Activated naive CD8-positive, alpha-beta T cell treated with anti-CD3 and anti-CD28 coated beads, Interleukin-2, amount 10 ng/mL, durations not matched to agents 7 days and 5 days (primary cell): ENCODE measurements at places on chromosomes 5 and 9.
A peak's percentile ranks its signal among the peaks of the same experiment; 100 is the strongest.

DNA sequence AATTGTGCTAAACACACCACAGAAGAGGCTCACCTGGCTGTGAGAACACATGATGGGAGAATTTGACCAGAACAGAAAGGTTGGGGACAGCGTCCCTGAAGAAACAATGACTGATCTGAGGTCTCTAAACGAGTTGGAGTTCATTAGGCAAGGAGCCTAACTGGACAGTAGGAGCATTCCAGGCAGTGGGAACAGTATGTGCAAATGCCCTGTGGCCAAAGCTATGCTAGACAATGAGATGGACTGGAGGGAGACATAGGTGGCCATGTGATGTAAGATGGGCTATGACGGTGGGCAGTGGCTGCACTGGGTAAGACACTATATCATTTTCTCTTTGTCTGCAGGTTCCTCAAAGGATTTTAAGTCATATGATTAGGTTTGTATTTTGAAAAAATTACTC lies 95.1 kb upstream of the ARAP3 start:
- no peak for DNase-seq

GRCh38 chr5:167701051-167701450 lies 590.4 kb upstream of the WWC1 start:
- DNase-seq: no peak

- DNase-seq: no peak
These were observed 111.8 kb downstream of the HMHB1 start for GRCh38 chr5:143923634-143924266.

- DNase-seq: no peak
These were observed 188.4 kb downstream of the SNCAIP start for GRCh38 chr5:122500245-122501088.

DNA sequence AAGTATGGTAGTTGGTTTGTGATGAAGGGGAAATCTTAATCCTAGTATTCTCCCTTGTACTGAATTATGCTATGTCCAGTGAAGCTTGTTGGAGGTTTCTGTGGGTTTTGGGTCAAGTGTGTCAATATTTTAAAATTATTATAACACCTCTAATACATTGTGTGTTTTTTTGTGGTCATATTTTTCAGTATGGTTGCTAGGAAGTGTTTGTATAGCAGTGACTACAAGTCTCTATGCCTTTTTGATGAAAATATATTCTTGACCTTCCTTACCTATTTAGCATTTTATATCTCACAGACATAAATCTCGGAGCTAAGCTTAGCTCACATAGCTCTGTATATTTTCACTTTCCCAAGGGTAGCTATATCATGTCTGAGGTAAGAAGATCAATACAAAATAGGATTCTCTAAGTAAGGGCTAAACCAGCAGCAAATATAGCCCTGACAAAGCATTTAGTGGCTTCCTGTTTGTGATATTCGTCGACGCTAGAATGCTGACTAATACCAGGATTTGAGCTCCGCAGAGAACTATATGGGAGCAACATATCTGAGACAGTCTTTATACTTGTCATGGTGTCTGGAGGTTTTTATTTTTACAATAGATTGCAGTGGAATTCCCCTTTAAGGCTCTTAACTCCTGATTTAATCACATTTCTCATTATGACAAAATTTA lies 82.3 kb downstream of the MACIR start:
- DNase-seq: no peak

DNA sequence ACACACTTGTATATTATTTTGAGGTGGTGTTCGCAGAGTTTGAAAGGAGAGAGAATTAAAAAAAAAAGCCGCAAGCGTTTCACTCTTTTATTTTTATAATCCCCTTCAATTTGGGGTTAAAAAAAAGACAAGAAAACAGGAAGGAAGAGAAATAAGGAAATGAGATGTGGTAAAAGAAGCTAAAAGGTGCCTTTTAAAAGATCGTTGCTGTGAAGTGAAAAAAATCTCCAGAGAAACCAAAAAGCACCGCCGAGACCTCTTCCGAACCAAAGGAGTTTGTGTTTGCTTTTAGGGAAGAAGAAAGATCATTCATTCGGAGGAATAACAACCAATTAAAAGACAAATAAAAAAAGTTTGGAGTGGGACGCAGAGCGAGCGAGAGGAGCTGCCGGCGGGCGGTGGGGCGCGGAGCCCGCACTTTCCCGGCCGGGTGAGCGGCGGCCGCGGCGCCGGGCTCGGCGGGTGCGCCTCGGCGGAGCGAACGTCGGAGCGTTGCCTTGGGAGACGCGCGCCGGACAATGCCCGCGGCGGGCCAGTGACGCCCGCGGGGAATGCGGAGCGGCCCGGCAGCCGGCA lies 355 bp downstream of the TLE4 start:
- DNase-seq: peak; percentile 73

- no peak for DNase-seq
These were observed 16.1 kb downstream of the RORB start for GRCh38 chr9:74513221-74513620.

DNA sequence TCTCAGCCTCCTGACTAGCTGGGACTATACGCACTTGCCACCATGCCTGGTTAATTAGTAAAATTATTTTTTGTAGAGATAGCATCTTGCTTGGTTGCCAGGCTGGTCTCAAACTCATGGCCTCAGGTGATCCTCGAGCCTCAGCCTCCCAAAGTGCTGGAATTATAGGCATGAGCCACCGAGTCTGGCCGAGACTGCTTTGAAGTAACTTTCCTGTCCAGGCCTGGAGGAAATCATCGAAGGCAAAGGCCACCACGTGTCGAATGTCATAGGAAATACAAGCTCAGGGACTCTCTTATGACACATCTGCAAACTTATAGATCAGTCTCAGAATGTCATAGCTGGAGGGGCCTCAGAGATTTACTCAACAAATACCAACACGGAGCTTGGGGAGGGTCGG lies 25.1 kb downstream of the RAPGEF1 start:
- no peak for DNase-seq

DNA sequence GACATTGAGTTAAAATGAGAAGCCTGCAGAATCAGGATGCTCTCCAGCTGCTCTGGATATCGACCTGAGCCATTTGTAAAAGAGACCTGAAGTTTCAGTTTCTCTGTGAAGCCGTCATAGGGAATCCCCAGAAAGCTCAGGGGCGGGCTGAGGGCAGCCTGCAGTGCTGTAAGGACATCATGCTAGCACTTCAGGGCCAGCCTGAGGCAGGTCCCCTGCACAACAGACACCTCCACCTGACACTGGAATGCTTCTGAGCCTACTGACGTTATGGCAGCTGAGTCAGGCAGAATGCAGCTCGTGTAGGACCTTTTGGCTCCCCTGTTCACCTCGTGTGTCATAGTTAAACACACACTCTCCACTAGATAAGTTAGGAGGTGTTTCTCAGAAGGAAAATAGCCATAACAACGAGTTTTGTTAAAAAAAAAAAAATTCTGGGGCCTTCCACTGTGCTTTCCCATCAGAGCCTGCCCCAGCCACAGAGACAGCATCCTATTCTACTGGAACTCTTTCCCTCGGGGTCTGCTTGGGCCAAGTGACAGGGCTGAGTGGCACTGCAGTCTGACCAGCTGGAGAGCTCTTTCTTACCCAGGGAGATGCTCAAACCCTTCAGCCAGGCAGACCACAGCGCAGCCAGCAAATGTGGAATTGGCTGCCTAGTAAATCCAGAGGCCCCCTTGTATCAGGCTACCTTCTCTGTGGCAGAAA lies 354.9 kb downstream of the DIRAS2 start:
- no peak for DNase-seq

GRCh38 chr5:129001841-129002526 lies 36.7 kb downstream of the SLC27A6 start:
- DNase-seq: no peak

- DNase-seq: no peak
These were observed 84.9 kb downstream of the PRELID2 start for GRCh38 chr5:145750199-145750598.

DNA sequence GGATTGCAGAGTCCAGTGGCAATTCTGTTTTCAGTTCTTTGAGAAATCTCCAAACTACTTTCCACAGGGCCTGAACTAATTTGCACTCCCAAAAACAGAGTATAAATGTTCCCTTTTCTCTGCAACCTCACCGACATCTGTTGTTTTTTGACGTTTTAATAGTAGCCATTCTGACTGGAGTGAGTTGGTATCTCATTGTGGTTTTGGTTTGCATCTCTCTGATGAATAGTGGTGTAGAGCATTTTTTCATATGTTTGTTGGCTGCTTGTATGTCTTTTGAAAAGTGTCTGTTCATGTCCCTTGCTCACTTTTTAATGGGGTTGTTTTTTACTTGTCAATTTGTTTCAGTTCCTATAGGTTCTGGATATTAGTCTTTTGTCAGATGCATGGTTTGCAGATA lies 72.6 kb downstream of the PALM2AKAP2 start:
- DNase-seq: no peak

DNA sequence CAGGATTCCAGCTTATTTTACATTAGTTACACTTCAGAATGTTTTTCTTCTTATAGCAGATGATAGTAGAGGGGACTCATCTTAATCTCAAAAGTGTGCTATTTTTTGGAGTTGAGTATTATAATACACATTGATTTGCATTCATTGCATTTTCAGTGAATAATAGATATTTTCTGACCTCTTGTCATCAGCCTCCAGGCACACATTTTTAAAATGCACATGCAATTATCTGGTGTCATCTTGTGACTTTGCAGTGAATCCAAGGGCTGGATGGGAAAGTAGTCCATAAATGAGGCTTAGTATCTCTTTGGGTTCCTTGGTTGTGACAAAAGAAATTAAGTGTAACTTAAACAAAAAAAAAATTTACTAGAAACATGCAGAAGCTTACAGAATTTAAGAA lies 28.1 kb upstream of the POU4F3 start:
- DNase-seq: no peak

GRCh38 chr5:55895346-55895745 lies 44.2 kb downstream of the IL31RA start:
- no peak for DNase-seq

- DNase-seq: peak; percentile 57
These were observed 3.8 kb downstream of the CREB3 start for GRCh38 chr9:35736201-35736633.

DNA sequence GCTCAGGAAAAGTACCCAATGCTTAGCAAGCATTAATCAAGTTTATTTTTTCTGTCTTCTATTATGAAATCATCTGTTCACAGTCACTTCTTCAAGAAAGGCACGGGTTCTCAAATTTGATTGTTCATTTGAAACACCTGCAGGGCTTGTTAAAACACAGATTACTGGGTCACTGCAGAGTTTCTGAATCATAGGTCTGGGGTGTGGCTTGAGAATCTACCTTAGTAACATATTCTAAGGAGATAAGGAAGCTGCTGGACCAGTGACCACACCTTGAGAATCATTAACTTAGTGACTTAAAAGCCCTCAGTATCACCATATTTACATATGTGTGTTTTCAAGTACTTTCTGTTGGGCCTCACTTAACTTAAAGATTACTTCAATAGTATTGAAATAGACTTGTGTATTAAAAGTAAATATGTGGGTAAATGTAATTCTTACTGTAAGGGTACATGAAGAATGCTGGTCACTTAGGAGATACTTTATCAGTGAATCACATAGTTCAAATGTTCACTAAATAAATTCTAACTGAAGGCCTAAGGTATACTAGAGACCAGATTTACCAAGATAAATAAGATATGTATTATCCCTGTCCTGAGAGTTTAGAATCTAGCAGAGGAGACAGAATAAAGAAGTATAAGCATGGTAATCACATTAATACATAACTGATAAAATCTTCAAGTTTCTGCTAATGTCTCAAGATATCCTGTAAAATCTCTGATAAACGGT lies 1342.1 kb upstream of the C9orf72 start:
- no peak for DNase-seq

DNA sequence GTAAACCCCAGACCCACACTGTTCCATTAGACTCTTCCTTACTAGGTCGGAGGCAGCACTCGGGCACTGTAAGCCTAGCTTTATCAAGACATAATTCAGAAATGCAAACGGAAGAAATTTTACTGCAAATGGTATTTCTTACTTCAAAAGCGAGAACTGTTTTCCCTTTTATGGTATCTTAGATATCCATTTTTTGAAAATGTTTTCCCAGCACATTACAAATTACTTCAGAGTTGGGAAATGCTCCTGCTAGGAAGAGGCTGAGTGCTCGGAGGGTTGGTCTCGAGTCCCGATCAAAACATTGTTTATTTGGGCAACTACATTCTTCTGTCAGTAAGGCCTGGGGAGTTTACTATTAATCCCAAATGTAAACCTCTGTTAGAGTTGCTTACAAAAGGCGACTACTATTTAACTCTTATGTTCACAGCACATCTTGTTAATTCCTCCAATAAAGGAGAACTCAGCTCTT lies 332.9 kb downstream of the CWC27 start:
- DNase-seq: no peak

DNA sequence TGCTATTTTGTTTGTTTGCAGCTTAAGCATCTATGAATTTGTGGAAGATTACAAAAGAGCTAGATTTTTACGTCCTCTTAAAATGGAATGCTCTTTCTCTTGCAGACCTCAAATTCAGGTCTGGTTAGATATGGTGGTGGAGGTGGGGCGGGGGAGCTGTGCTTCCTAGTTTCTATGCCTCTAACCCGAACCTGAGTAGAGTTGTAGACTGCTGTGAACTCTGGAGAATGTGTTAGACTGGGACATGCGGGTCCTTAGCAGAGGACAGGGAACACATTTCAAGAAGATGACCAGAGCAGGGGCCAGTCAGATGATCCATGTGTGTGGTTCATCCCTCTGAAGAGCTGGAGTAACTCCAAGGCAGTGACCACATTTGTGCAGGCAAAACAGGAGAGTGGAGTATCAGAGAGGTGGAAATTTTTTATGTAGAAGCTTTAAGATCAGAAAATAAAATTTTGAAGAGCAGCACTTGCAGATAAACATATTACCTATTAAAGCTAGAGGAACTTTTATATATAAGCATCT lies 154.9 kb downstream of the FAM174A start:
- no peak for DNase-seq

- no peak for DNase-seq
These were observed 15.1 kb downstream of the PRKACG start for GRCh38 chr9:68998812-68999211.

DNA sequence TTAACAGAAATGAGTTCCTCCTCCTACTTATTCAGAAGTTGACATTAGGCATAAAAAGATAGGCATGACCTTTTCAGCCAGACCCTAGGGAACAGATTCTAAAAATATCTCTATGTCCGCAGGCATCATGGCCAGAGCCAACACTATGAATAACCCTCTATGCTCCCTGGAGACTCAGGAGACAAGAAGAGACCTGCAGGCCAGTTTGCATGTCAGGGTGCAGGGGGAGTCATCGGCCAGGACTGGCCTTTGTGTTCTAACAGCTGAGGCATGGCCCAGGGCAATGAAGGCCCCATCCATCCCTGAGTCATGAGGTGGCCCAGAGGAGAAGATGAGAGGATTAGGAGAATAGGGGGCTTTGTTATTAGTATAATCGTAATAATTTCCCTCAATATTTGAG lies 93.8 kb downstream of the TMEM215 start:
- no peak for DNase-seq

GRCh38 chr9:120713257-120714087 lies 798 bp downstream of the MEGF9 start:
- DNase-seq: peak; percentile 51

DNA sequence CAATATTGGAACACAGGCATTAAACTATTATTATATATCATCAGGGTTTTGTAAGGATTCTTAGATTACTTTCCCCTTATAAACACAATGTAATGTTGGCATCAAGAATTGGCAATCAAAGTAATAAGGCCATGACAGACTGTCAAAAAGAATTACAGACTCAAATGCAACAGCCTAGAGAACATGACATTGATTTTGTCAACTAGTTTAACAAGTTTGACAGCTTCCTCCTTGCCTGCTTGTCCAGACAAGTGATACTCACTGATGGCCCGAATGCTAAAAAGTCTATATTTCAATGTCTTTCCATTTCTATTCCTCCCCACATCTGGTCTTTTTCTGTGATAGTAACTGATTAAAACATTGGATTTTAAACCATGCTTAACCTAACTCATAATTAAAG lies 6.4 kb upstream of the ANKRD31 start:
- DNase-seq: no peak
